ENCODE measurements at places on chromosomes 1 and 21.

DNA sequence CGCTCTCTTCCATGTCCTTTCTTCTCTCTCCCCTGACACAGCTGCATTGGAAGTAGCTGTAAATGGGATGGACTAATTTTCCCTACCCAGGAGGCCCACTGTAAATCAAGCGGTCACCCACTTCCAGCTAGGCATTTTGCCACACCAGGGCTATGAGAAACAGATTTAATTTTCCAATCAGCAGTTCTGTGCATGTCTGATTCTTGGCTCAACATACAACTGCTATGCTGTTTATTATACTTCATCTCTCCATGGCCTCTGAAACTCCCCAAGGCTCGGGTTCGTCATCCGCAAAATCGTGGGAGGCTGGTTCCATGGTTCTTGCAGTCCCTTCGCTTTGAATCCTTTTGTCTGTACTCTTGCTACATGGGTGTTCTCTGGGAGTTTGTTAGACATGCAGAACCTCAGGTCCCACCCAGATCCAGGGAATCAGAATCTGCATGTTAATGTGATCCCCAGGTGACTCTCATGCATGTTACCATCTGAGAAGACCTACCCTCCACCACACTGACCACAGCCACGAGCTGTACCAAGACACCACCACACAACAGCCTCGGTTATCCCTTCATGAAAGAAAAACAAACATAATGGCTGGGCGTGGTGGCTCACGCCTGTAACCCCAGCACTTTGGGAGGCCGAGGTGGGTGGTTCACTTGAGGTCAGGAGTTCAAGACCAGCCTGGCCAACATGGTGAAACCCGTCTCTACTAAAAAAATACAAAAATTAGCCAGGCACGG, 190.5 kb downstream of the GABPA start:
- no peak for DNase-seq

- no peak for DNase-seq
Observed at GRCh38 chr1:163093579-163093978, 24.4 kb downstream of the RGS4 start.

DNA sequence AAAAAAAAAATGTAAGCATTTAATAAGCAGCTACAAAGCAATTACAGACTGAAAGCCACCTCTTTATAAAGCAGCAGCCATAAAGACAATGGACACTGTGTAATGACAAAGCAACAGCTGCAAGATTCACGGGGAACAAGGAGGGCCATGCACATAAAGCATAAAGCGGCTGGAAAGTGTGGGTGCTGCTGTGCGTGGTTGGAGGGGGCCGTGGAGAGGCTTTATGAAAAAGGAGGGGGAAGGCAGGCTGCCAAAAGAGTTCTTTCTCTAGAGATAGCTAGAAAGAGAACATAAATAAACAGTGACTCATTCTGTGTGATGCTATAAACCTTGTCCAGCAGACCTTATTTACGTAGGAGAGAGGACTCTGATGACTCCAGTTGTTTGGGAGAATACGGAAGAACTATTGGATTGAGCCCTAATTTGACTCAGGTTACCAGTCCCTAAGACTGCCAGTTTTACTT, 49.3 kb downstream of the ADAMTS1 start:
- no peak for DNase-seq

- DNase-seq: no peak
Observed at GRCh38 chr1:155012026-155012546, 9.5 kb downstream of the ZBTB7B start.

GRCh38 chr1:224266105-224266914, 63.7 kb downstream of the NVL start:
- no peak for DNase-seq

- no peak for DNase-seq
Observed at GRCh38 chr1:194175251-194175650, 988.8 kb upstream of the B3GALT2 start.

DNA sequence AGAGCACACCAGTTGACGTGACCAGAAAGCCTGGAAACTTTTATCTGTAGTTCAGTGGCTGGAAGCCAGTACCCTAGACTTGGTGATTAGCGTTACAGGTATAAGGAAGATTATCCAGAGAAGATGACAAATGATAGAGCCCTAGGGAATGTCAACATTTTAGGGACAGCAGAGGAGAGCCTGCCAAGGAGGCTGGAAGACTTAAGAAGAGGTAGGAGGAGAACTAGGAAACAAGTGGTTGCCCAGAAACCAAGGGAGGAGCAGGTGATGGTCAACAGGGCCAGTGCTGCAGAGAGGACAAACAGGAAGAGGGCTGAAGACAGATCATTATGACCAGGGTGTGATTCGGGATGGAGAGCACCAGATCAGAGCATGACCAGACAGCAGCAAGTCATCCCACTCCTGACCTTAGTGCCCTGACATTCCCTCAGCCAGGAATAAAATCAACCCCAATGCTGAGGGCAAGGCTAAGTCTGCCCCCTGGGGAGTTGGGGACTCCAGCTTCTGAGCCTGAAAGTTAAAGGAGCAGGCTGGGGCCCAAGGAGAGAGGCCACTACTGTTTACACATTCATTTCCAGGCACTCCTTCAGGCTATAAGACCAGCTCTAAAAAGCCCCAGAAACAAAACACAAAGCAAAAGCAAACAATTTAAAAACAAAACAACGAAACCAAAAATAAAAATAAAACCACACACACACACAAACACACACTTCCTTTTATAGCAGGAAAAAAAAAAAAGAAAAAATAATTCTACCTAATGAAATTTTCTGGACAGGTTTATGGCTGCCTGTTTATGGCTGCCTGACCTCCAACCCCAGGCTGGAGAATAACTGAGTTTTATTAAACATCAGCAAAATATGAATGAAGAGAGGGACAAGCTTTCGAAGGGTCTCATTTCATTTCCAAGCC, 48.6 kb upstream of the LRRC52 start:
- DNase-seq: no peak

- DNase-seq: no peak
Observed at GRCh38 chr1:50975436-50975835, 5.4 kb downstream of the CDKN2C start.

DNA sequence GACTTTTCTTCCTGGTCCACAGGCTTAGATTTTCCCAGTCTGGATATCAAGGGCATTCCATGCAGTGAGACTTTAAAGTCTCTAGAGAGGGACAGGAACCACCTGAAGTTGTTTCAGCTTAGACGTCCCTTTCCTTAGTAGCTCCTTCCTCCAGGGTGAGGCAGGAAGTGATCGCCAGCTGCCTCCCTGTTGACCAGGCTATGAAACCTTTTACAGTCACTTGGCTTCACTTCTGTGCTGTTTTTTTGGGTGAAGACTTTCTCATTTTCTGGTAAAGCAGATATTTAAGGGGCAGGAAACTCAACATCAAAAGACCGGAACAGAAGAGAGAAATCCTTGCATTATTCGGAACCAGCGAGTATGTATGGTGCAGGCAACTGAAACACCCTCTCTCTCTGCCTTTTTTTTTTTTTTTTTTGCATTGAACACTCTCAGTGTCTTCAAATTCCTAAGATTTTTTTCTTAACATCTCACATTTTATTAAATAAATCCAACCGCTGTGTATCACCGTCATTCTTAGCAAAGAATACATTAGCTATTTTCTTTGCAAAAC, 234.6 kb upstream of the IRF2BP2 start:
- DNase-seq: no peak

DNA sequence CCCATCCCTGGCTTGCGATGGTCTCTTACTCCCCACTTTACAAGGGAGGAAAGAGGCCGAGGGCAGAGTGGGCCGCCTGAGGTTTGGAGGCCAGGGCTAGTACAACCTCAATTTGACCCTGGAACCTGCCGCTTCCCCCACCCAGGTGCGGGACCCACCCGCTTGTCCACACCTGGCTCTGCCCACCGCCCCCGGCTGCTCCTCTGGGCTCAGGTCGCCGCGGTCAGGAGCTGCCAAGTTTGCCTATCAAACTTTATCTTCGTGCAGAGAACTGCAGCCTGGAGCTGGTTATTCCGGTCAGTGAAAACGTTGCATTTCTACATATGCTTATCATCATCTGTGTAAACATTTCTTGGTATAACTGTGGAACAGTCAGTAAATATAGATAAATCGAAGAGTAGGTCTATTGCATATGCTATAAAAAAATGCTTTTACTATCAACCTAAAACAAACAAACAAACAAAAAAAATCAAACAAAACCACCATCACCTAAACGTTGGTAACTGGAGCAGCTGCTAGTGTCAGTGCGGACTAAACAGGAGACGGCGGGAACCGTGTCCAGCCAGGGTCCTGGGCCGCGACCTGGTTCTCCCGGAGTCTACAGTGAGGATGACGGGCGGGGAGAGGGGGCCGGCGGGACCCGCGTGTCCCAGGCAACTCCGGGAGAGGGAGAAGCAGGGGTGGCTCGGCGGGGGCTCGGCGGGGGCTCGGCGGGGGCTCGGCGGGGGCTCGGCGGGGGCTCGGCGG, 906 bp upstream of the ADARB1 start:
- no peak for DNase-seq

DNA sequence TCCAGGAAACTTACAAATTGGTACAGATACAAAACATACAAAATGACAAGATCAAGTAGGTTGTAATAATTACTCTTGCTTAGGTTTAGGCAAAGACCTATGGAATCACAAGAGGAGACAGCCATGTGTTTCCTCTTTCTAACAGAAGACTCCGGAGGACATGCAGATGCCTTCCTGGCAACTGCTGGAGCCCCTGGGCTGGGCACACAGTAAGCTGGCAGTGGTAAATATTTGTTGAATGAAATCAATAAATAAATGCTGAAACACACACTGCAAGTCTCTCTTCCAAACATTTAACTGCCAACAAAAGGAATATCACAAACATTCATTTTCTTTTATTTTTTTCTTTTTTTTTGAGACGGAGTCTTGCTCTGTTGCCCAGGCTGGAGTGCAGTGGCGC, 149.4 kb downstream of the SLC45A1 start:
- no peak for DNase-seq

DNA sequence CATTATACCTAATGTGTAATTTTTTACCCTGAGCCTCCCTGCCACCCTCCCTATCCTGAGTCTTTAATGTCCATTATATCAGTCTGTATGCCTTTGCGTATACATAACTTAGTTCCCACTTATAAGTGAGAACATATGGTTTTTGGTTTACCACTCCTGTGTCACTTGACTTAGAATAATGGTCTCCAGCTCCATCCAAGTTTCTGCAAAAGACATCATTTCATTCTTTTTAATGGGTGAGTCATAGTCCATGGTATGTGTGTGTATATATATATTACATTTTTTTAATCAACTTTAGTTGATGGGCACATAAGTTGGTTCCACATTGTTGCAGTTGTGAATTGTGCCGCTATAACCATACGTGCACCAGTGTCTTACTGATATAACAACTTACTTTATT, 477.1 kb upstream of the NEGR1 start:
- DNase-seq: no peak

DNA sequence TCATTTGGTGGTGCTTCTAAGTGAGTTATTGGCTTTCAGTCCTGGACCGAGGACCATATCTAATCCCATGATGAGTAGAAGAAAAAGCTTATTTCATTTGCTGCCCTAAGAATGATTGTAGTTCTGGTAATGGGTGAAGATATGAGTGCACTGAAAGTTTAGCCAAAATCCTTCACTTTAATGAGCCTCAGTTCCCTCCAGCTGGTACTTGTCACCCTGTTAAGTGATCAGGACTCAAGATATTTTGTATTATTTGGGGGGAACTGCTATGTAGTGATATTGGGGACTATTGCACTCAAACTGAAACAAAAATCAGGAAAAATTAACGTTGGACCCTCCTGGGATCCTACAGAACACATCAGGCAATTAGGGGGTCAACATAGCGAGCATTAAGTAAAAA, 165.9 kb downstream of the PRDM2 start:
- DNase-seq: no peak

DNA sequence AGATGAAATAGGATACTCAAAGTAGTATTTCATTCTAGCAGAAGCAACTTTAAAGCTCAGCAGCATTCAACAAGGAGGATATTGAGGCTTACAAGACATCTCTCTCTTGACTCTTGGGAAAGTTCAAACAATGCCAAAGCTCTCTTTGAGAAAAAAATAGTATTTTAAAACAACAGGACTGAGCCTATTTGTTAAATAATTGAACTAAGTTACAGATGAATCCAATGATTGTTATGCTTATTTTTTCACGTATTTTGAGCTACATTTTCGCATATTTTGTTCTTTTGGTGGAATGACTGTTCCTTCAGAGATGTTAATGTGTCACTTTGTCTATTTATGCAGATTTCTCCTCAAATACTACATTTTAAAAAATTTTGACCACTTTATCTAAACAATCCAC, 200.7 kb downstream of the KCTD3 start:
- no peak for DNase-seq

DNA sequence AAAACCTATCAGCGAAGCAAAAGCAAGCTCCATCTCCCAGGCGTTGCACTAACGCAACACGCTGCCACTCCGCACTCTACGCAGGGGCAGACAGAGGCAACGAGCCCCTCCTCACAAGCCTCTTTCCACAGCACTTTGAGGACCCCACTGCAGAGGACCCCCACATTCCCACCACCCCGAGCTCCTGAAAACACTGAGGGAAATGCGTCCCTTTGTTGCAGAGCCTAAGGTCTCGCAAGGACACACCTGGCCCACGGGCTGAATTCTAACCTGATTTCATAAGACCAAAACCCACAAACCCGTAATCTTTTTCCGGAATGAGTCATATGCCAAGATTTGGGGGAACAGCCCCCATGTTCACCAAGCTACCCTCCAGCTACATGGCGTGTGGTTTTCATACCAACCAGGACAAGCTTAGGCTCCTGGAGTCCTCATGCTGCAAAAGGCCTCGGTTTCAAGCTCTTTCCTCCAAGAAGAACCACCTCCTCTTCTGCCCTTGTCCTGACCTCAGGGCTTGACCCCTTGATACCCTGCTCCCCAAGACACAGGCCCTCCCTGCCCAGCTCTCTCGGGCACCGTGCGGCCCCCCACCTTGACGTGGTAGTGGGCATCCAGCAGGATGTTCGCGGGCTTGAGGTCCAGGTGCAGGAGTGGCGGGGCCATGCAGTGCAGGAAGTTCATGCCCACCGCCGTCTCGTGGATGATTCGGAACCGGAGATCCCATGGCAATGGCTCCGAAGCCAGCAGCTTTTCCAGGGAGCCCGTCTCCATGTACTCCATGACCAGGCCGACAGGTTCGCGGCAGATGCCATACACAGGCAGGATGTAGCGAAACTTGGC, 10.7 kb downstream of the RIPK4 start:
- DNase-seq: no peak
